ENCODE measurements at places on chromosomes 1 and 21.

DNA sequence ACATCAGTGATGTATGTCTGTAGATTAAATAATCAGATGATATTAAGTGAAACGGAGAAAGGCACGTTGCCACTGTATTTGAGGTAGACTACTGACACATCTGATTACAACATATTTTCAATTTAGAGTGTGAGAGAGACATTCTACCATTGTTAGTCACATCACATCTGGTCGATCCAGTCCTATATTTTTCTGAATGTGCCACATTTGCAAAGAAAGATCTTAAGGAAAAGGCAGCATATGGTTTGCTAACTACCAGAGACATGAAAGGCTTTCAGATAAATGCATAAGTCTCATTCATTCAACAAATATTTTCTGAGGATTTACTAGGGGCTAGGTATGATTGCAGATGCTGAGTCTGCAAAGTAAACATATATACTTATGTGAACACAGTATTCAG lies 114.3 kb upstream of the RUNX1 start:
- ATAC-seq = no peak

GRCh38 chr1:74053407-74053806 lies 144.6 kb downstream of the LRRIQ3 start:
- ATAC-seq = no peak

DNA sequence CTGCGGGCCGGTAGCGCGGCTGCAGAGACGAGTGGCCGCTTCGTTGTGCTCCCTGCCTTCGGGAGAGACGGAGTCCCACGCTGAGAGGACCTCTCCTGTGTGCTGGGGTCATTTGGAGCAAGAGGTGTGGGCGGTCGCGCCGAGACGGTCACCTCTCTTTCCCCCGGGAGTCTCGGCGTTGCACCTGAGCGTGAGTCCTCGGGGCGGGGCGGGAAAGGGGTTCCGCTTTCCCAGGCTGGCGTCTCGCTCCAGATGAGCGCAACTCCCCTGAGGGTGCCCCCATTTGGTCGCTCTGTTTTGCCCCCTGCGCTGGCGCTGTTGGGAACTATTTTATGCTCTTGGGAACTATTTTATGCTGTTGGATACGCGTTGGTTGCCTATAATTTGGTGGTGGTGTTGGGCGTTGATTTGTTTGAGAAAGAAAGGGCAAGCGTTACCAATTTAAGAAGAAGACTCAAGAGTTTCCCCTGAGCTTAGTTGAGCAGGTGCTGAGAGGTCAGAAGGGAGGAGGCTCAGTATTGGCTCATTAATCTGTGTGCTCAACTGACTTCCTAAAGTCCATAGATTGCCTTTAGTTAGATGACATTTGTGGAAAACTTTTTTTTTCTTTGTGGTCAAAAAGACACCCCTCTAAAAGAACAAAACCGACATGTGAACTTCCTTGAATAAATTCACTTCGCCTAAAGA lies 683 bp downstream of the LRRC8B start:
- peak; percentile 51 for ATAC-seq

DNA sequence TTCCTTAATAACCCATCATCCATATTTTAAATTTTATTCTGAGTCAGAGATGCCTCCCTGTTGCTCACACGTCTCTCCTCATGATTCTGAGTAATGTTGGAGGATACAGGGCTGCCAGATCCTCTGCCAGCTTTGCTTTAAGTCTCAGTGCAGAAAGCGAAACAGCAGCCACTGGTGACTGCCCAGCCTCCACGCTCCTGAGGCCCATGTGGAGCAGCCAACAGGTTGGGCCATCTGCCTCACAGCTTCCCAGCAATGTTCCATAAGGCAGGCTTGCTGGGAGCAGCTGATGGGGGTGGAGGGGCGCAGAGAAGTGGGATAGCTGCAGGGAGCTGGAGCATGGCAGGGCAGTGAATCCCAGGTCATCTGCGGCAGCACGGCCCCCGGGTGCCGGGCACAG lies 104.2 kb downstream of the IGSF21 start:
- no peak for ATAC-seq

- ATAC-seq = no peak
Observed at GRCh38 chr1:13770743-13771142, 70.8 kb downstream of the PRDM2 start.

DNA sequence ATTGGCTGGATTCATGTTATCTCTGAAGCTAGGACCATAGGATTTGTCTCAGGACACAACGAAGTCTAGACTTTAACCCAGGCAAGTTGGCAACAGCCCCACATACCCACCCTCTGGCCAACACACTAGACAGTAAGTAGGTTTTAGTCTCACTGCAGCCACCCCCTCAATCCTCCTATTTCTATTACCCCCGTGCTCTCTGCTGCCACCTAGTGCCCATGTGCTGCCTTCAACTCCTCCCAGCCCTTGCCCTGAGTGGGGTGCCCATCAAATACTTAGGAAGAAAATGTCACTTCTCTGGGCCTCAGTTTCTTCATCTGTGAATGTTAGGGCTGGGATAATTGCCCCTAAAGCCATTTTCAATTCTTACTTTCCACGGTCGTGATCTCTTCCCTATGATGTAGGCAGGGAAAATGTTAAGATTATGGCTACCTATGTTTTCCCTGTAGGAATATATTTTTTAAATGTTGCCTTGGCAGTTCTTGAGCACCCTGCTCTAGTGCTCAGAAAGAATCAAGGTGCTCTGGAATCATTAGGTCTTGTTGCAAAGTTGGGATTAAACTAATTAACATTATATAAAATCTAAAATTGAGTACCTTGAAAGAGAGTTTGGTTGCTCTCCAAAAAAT lies 213.0 kb downstream of the LMX1A start:
- ATAC-seq = no peak

DNA sequence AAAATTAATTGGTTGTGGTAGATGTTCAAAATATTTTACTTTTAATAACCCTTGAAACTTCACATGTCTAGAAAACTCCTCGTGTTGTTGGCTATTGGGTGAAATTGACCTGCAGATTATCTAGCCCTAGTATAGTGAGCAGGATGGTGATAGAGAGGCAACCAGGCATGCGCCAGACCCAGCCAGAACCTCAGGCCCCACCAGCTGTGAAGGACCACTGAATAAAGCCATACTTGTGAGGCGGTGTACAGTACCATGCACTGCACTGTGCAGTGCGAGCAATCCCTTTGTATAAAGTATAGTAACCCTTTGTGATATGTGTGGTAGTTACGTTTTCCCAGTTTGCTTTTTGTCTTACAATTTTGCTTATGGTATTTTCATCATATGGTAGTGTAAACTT lies 8.5 kb downstream of the TTF2 start:
- ATAC-seq = no peak

- ATAC-seq = no peak
Observed at GRCh38 chr1:40495315-40495903, 13.2 kb upstream of the EXO5 start.

Measured in stimulated activated memory B cell treated with anti-CD40 and anti-IgM and Interleukin-4, amounts not matched to agents 10 μg/mL and 1 μg/mL and 100 μg/mL, for 72 hours (primary cell).